ENCODE measurements at places on chromosomes 2 and 18. TPM values are rescaled to one million over a fixed set of nuclear protein-coding genes. Genes with fewer than 3 reads are reported as not detected.

DNA sequence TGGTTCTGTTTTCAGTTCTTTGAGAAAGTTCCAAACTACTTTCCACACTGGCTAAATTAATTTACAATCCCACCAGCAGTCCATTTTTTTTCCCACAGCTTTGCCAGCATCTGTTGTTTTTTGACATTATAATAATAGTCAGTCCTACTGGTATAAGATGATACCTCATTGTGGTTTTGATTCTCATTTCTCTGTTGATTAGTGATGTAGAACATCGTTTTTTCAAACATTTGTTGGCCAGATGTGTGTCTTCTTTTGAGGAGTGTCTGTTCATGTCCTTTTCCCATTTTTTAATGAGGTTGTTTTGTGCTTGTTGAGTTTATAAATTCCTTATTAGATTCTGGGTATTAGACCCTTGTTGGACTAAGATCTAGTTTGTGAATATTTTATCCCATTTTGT is 376.8 kb upstream of the NT5C1B start:
- DNase-seq, result no peak

- DNase-seq, result no peak
Measured at GRCh38 chr2:192499476-192499875, 304.7 kb upstream of the TMEFF2 start.

DNA sequence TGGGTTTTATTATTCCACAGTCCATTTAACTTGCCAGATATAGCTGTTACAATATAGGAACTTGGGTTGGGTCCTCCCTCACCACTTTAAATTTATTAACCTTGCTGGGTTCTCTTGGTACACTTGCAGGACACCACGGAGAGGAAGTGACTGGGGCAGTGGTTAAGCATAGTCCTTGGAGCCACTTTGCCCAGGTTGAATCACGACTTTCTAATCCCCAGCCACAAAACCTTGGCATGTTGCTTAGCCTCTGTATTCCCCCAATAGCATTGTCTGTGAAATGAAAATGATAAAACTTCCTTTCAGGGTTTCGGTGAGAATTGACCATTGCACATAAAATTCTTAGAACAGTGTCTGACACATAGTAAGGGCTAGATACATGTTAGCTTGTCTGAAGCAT is 221.2 kb downstream of the IRS1 start:
- no peak for DNase-seq

- DNase-seq, result no peak
Measured at GRCh38 chr2:98350411-98350810, 4.2 kb downstream of the CNGA3 start.

GRCh38 chr2:127636248-127637235 is 9.4 kb upstream of the GPR17 start:
- DNase-seq, result no peak

DNA sequence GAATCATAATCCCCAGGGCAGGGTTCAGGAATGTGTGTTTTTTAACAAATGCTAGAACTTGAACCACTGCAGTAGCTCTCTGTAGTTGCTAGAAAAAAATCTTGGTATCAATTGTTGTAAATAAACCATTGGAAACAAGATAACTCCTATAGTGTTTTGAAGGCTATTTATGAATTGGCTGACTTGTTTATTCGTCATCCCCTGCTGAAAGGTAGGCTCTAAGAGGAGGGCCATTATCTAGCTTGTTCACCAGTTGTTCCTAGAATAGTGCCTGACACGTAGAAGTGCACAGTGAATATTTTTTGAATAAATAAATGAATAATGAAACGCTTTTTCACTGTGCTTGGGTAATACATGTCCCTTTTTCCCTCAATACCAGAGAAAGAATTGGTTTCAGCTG is 211.4 kb downstream of the BABAM2 start:
- DNase-seq, result no peak

- peak; percentile 48 for DNase-seq
Measured at GRCh38 chr2:7377916-7378569, 460.8 kb downstream of the RNF144A start.

DNA sequence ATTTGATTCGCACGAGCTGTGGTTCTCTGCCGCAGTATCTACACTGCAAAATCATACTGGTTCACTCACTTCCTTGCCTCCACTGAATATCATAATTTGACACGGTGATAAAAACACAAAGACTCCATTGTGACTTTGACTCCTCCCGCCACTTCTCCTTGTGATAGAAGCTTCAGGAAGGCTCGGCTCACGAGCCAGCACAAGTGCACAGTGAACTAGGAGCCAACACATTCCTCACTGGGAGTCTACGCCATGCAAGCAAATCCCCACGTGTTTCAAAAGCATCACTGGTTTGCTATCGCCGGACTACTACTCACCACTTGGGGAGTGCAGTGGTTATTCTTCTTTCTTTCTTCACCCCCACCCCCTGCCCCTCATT is 293.3 kb upstream of the PARD3B start:
- no peak for DNase-seq

- no peak for DNase-seq
Measured at GRCh38 chr2:58635801-58636375, 394.8 kb upstream of the FANCL start.

DNA sequence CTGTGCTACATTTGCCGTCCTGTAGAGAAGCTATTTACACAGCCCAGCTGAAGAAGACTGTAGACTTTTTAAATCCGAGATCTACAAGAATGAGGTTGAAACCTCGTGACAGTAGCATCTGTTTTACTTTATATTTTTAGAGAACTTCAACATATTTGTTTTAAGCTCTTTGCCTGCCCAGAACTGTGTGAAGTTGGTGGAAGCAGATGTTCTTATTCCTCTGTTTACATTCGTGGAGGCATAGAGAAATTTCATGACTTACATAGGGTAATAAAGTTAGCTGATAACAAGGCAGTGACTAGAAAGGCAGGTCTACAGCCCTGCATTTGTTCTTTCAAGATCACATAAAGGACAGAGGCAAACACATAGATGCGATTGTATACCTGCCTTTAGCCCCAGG is 47.0 kb upstream of the MAP3K20 start:
- no peak for DNase-seq

DNA sequence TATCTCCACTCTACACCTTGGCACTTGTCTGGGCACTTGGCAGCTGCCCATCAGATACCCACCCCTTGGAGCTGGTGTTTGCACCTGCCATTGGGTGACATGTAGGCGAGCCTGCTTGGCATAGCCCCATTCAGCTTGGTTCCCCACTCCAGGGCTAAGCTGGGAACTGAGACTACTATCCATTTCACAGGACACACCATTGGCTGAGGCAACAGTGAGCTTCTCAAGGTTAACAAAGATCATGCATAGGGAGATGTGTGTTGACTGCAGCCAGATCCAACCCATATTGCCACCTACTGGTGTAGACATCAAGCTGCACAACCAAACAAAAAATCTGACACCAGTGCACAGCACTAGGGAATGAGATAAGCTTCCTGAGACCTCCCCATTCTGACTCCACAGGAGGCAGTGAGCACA is 1389.8 kb upstream of the TMEFF2 start:
- no peak for DNase-seq

DNA sequence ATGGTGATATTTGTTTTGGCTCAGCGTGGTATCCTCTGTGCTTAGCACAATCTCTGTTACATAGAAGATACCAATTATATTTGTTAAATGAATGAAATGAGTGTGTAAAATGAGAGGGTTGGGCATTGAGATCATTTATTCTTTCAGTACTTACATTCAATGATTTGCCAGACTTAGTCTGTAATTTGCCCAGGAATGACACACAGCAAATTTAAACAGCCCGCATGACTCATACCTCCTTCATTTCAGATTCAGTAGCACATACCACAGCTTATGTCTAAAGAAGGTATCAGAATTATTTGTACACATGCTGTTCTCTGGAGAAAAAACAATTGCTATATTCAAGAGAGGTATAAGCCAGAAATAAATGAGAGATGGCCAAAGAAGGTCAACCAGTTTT is 37.0 kb downstream of the KLHL14 start:
- no peak for DNase-seq

The CSRNP3 gene
- polyA plus RNA-seq, result 10.2 TPM

The BIRC6 gene
- polyA plus RNA-seq, result 58.5 TPM

The GYPC gene
- 57.2 TPM for polyA plus RNA-seq

The POTEJ gene
- 0.32 TPM for polyA plus RNA-seq

All from left renal pelvis (tissue), 4 donors.